Stimulated activated CD4-positive, alpha-beta T cell treated with anti-CD3 and anti-CD28 coated beads, Interleukin-4, amount 100 ng/mL, for 1 hour (primary cell): ENCODE measurements at places on chromosomes 5 and 9.

- DNase-seq = no peak
Observed at GRCh38 chr9:104970271-104970987, 42.5 kb upstream of the ABCA1 start.

GRCh38 chr5:120684749-120685415 lies 220.8 kb downstream of the PRR16 start:
- no peak for DNase-seq

GRCh38 chr5:58921159-58921558 lies 338.3 kb downstream of the RAB3C start:
- no peak for DNase-seq

DNA sequence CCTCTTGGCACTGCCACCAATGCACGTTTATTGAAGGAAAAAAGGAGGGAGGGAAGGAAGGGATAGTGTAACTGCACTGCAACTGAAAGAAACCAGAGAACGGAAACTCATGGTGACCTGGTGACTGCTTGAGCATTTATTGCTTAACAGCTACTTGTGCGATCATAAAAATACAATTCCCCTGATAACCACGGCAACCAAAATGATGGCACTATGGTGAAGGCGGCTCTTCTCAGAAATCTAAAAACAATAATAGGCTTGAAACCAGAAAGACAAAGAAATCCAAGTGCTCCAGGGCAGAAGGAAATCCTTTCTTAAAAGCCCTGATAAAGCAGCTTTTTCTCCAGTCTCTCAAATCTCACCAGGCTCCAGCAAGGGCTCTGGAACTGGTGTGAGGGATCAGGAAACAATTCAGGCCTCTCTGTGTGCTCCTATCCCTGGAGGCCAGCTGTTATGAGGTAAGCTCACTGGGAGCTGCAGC lies 1.9 kb downstream of the FBXO10 start:
- DNase-seq = no peak

DNA sequence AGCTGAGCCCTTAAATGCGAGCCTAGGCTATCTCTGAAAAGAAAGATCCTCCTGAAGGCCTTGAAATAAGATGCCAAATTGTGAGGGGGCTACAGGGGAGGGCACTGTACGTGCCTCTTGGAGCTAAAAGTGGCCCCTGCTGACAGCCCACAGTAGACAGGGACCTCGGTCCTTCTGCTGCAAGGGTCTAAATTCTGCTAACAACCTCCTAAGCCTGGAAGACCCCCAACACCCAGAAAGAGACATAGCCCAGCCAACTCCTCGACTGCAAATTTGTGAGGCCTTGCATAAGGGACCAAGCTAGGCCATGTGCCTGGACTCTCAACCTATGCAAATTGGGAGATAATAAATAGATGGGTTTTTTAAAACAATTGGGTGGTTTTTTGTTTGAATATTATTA lies 54.7 kb downstream of the UBE2QL1 start:
- DNase-seq = no peak

DNA sequence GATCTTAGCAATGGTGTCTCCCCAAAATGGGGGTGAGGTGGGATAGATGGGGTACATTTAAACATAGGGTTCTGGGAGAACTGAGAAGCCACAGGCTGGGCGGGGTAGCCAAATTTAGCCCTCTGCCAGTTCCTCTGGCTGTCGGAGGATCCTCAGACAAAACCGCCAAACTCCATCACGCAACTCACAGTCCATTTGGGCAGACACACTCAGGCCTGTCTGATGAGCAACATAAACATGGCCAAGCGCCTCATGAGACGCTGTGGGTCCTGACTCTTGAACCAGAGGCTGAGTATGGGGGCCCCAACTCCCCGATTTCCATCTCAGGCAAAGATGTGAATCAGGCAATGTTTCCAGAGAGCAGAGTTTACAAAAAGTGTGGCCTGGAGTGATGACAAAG lies 162.3 kb downstream of the FGF18 start:
- no peak for DNase-seq

GRCh38 chr5:135460246-135461033 lies 8.3 kb upstream of the TIFAB start:
- DNase-seq = no peak

- DNase-seq = no peak
Observed at GRCh38 chr5:147767048-147767447, 15.5 kb downstream of the JAKMIP2 start.

GRCh38 chr5:24642022-24642421 lies 2.8 kb downstream of the CDH10 start:
- DNase-seq = no peak
